ENCODE measurements at places on chromosomes 1 and 21. TPM values are rescaled to one million over a fixed set of nuclear protein-coding genes. Genes with fewer than 3 reads are reported as not detected.

DNA sequence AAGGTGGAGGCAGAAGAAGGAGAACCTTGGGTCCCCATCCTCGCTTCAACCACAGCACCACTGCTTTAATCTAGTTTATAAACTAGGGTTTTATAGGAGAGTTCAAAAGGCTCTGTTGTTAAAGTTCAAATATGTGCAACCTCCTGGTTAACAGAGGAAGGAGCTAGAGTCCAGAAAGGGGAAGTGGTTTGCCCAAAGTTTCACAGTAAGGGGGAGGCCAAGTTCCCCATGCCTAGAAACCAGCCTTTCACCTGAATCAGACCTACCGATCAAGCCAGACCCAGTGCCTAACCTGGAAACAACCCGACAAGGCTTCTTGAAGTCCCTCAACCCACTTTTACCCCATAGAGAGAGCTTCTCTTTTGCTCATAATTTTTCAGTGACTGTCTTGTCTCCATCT, 106.5 kb downstream of the PLPP3 start:
- no peak for DNase-seq

DNA sequence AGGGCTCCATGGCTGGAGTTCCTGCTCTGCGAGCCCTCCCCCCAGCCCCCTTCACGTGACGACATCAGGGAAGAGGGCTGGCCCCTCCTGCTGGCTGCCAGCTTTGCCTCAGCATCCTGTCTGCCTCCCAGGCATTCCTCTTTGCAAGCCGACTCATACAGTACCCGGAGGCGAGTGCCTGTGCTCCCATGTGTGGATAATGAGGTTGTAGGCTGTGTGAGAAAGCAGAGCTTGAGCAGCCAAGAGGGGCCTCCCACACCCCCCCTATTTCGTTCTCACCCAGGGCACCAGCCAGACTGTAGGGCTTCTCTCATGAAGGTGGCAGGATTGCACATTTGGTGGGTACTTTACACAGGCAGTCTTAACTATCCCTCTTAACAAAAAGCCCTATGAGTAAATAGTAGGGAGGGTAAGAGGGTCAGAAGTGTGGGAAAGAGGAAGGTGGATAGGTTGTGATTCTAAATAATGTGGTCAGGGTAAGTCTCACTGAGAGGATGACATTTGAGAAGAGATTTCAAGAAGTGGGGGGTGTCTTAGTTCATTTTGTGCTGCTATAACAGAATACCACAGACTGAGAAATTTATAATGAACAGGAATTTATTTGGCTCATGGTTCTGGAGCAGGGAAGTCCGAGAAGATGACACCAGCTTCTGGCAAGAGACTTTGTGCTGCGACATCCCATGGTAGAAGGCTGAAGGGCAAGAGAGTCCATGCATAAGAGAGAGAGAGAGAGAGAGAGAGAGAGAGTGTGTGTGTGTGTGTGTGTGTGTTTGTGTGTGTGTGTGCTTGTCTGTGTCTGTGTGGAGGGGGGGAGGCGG, 113.5 kb downstream of the OMA1 start:
- peak; percentile 54 for DNase-seq

DNA sequence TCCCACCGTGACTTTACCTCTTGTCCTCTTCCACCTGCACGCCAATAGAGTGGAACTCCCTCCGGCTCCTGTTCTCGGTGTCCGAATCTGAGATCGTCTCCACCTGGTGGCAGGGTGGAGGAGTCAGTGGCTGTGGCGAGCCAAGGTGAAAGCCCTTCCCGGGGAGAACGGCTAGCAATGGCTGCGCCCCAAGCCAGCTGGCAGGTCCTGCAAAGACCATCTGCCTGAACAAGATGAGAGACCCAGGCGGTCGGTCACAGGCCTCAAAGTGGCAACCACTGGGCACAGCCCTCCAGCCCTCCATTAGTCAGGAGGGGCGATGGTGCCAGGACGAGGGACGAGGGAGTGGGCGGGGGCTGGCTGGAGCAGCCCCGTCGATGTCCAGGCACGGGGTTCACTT, 25.4 kb upstream of the SMIM12 start:
- DNase-seq: no peak

DNA sequence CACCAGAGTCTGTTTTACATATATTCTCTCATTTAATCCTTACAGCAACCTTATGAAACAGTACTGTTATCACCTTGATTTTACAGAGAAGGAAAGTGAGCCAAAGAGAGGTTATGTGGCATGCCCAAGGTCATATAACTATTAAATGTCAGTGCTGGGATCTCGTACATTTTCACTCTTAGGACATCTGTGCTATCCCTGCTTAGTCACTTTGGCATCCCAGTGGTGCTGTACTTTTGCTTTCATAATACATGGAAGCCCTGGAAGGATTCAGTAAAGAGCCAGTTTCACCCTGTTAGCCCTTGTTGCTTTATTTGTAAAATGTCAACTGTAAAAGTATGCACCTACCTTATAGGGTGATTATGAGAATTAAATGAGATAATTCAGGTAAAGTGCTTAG, 104.4 kb downstream of the NFIA start:
- DNase-seq: no peak

DNA sequence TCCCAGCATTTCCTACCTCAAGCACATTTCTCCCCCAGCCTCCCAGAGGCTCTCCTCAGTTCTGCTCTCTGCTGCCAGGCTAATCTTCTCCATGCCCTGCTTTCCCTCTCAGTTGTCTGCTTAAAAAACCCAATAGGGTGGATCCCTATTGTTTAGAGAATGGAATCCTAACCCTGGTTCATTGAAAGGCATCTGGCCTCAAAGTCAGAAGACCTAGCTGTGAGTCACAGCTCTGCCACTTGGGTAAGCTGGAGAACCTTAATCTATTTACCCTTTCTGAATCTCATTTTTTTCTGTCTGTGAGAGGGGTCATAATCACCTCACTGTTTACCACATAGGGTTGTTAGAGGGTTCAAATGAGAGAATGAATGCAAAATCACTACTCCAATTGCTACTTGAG, 12.5 kb upstream of the MYOC start:
- no peak for DNase-seq

DNA sequence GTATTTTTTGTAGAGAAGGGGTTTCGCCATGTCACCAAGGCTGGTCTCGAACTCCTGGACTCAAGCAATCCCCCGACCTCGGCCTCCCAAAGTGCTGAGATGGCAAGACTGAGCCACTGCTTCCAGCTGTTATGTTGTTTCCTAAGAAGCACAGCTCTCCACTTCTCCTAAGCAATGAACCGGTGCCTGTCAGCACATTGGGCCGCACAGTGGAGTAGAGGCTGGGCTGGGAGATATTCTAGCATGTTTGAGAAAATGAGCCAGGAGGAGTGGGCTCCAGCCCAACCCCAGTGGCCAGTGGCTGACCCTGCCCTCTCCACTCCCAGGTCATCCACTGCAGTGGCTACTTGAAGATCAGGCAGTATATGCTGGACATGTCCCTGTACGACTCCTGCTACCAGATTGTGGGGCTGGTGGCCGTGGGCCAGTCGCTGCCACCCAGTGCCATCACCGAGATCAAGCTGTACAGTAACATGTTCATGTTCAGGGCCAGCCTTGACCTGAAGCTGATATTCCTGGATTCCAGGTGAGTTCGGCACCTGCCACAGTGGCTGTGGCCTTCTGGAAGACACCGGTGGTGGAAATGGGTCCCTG, 27.0 kb downstream of the SIM2 start:
- no peak for DNase-seq

DNA sequence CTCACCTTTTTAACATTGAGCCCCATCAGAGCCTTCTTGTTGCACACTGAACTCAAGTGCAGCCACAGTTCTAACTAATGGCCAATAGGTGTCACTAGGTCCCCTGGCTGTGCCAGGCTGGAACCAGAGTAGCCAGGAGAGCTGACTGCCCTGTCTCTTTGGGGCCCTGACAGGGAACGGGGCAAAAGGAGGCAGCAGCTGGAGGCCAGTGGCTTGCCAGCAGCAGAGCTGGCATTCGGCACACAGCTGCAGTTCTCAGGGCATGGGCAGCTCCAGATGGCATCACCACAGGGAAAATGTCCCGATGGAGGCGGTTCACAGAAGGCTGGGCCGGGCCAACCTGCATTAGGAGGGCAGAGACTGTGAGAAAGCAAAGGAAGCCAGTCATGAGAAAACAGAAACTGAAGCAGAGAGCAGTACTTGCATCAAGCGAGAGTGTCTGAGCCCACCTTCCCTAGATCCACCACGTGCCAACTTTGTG, 188.6 kb downstream of the FCRL5 start:
- DNase-seq: peak; percentile 47

DNA sequence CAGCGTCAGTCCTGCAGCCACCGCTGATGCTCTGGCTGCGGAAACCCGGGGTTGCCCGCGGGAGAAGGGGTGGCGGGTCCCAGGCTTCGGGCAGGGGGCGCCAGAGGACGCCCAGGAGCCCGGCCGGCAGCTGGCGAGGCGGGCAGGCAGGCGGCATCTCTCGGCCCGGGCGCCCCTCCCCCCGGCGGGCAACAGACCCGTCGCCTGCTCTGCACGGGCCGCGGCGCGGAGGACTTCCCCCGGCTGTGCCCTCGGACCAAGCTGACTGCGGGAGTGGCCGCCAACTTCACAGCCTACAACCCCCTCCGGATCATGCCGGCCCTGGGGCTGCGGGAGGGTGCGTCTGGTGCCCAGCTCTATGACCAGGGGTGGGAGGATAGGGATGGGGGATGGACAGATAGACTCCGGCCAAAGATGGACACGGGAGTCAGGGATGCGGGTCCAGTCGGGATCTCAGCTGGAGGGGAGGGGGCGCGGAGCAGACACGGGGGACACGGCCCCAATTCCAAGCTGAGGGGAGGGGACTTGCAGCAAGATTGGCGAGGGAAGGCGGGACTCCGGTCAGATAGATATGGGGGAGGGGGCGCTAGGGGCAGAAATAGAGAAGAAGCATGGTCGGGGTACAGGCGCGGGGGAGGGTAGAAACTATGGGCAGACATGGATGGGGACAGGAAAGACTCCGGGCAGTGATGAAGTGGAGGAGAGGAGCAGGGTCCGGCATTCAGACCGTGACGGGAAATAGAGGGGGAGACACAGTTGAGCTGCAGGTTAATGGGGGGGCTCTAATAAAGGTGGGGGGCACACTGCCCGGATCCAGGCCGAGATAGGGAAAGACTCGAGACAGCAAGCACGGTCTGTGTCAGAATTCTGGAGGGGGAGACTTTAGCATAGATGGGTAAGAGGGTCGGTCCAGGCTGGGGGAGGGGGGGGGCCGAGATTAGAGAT, 1.1 kb downstream of the ADGRB2 start:
- DNase-seq: peak; percentile 71

GRCh38 chr21:32423320-32424190, 11.0 kb downstream of the EVA1C start:
- peak; percentile 78 for DNase-seq

GRCh38 chr21:40797891-40798290, 49.1 kb downstream of the DSCAM start:
- DNase-seq: no peak

DNA sequence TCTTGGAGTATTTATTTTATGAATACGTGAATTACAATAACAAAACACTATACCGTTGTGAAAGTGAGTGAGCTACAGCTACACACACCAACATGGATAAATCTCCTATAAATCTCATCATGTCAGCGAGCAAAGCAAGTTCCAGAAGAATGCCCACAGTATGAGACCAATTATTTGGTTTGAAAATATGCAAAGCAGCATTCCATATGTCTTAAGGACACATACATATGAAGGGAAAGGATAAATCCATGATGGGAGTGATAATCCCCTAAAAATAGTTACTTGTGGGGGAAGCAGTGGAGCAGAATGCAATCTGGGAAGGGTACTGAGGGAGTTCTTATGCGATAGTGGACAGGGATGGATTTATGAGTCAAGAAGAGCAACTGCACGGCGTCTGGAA, 261.3 kb downstream of the DISC1 start:
- DNase-seq: no peak

DNA sequence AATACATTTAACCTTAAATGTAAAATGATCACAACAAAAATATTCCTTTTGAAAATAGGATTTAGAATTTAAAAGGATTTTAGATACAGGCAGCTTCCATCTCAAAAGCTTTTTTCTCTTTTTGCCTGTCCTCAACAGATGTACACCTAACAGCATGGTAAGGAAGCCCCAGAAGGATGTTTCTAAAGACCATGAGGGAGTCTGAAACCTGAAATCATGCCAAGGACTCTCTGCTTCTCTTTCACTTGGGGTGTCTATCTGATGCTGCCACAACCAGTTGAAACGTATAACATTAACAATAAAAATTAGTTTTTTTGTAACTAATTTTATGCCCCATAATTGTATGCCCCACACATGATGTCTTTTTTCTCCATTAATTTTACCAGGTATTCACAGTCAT, 5.4 kb upstream of the ZNF281 start:
- DNase-seq: peak; percentile 25

DNA sequence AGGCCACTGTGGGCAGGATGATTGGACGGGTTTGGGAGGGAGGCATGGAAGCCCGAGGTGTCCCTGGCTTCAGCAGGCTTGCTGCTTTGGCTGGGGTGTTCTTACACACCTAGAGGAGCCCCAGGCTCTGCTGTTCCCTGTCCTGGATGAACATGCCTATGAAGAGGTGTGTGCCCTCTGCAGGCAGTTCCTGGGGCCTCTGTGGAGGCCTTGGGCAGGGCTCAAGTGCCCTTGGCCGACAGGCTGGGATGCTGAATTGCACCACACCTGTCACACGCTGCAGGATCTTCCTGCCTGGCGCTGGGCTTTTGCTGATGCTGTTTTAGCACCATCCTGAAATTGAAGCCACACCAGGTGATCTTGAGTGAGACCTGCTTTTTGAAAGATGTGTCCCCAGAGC, 415.0 kb upstream of the VAMP3 start:
- no peak for DNase-seq

GRCh38 chr1:87981810-87982209, 653.1 kb downstream of the LMO4 start:
- DNase-seq: no peak

- no peak for DNase-seq
These were observed 10.4 kb downstream of the FGR start for GRCh38 chr1:27624467-27625178.

GRCh38 chr1:183284086-183284485, 98.0 kb downstream of the LAMC2 start:
- DNase-seq: no peak

DNA sequence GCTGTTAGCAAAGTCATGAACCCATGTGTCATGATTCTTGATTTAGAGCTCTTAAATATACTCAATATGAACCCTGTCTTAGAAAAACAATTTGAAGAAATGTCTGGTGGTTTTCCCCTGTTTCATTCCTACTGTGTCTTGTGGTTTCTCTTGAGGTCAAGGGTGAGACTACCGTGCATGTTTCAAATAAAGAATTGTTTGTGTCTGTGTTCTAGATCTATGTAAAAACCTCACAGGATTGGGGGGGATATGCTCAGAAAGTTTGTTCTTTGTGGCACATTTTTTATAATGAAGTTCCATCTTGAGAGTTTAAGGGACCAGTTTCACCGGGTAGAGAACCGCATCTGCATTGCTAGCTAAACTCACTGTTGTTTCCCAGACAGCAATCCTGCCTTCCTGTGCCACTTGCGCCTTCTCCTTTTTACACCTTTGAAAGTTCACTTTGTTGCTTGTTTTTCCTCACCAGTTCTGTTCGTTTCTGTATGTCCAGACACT, 30.9 kb upstream of the CACYBP start:
- DNase-seq: peak; percentile 88

Gene ARHGEF16
- not detected for total RNA-seq

Gene NBPF9
- total RNA-seq: 19.9 TPM

Gene URB1
- total RNA-seq: 19.9 TPM

Gene NHLH1
- total RNA-seq: 0.13 TPM

Gene PTPRU
- total RNA-seq: 86.0 TPM

Gene AMPD1
- not detected for total RNA-seq

Data from LHCN-M2 (cell line).